ENCODE measurements at places on chromosomes 2 and 18.

- DNase-seq, result no peak
Observed at GRCh38 chr2:198930170-198930569, 527.6 kb downstream of the SATB2 start.

- no peak for DNase-seq
Observed at GRCh38 chr18:76167410-76167809, 327.6 kb downstream of the ZNF516 start.

GRCh38 chr2:102258386-102259074 is 52.8 kb upstream of the IL1RL1 start:
- DNase-seq, result no peak

DNA sequence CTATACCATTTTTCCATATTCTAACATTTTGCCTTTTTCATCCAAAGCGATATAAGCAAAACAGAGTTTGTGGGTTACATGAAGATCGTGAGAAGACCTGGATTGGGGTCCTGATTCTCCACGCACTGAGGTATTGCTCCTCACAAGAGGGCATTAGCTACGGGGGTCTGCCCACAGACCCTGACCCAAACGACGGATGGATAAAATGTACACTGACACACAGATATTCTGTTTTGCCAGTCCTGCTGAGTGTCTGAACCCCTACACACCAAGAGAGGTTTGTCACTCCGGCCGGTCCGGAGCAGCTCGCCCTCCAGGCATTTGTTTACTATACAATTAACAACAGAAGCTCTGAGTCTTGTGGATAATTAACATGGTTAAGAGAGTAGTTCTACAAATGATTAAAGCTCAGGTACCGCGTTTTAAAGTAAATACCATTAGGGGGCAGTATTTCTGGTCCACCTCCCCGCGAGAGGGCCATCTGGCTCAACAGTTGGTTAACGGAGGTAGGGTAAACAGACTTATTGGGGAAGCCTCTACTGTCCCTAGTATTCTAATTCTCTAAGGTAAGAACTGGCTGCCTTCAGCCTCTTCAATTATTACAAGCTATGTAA is 28.4 kb downstream of the SCYGR8 start:
- no peak for DNase-seq

DNA sequence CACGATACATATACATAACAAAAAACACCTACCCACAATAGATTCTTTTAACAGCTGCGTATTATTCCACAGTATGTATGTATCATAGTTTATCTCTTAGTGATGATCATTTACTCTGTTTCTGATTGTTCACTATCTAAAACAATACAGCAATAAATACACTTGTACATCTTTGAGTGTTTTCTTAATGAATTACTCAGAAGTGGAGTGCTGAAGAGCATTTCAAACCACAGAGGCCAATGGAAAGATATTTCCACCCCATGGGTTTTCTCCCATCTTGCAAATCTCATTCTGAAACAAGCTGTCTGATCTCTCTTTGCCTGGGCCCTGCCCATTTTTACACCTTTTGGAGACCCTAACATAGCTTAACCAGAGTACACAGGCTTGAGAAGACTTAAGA is 113.8 kb upstream of the KLF7 start:
- DNase-seq, result no peak

GRCh38 chr2:210461401-210461800 is 15.2 kb downstream of the LANCL1 start:
- no peak for DNase-seq

- DNase-seq, result no peak
Observed at GRCh38 chr18:79947054-79947755, 4.2 kb downstream of the SLC66A2 start.

GRCh38 chr2:72788756-72789155 is 37.1 kb downstream of the EXOC6B start:
- no peak for DNase-seq

GRCh38 chr2:174840436-174840835 is 76.2 kb upstream of the CHRNA1 start:
- DNase-seq, result no peak

- no peak for DNase-seq
Observed at GRCh38 chr18:51012441-51012840, 17.6 kb upstream of the SMAD4 start.

GRCh38 chr2:202096736-202097135 is 23.7 kb downstream of the KIAA2012 start:
- no peak for DNase-seq

DNA sequence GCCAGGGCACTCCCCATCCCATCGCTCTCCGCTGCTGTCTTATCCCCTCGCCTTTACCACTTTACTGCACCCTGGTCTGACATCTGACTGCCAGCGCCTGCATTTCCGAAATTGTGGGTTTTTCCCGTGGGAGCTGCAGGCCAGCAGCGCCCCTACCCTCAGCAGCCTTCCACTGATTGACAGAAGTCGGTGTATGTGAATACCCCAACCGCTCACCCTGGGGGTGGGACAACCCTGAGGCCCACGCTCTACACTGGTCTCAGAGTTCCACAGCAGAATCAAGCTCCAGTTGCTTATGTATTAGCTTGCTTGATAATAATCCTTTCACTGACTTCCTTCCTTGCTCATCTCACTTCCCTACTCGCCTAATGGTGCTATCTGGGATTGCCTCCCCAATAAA is 62.0 kb downstream of the POLE4 start:
- no peak for DNase-seq

- no peak for DNase-seq
Observed at GRCh38 chr2:66679442-66679841, 244.5 kb downstream of the MEIS1 start.

DNA sequence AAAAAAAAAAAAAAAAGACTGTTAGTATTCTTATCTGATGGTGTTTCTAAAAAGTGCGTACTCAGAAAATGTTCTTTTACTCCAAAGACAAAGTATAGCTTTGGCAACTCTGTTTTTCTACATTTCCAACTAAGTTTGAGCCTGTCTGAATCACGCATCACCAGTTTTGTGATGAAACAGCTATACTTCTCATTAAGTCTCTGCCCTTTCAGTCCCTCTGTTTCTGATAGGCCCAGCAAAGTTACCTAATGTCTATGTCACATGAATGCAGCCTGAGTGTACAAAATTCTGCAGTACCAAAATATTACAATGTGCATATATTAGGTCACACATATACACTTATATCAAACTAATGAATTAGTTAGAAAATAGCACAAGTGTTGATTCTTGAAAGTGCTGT is 22.4 kb downstream of the TWSG1 start:
- no peak for DNase-seq

GRCh38 chr18:3525870-3526420 is 76.0 kb downstream of the TGIF1 start:
- DNase-seq, result peak; percentile 2

DNA sequence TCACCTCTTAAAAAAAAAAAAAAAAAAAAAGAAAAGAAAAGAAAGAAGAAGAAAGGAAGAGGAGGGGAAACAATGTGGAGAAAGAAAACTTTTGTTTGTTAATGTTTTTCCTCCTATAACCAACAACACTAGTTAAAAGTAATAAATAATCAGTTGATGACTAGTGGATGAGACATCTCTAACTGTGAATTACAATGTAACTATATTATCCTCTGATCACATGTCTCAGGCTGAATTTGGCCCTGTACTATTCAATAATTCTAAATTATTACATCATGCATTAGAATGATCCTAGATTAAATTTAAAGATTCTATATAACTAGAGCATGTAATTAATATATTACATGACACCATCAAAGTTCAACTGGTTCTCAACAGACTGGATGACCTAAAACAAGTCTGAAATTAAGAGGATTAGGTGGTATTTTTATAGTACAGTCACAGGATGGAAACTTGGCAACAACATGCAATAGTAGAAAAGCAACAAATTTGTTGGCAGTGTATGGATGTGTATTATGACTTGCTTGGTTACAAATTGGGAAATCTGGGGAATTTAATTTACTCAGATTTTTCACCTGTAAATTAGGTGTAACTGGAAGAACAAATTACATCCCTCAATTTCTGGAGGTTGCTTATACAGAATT is 269.3 kb upstream of the SETBP1 start:
- no peak for DNase-seq

DNA sequence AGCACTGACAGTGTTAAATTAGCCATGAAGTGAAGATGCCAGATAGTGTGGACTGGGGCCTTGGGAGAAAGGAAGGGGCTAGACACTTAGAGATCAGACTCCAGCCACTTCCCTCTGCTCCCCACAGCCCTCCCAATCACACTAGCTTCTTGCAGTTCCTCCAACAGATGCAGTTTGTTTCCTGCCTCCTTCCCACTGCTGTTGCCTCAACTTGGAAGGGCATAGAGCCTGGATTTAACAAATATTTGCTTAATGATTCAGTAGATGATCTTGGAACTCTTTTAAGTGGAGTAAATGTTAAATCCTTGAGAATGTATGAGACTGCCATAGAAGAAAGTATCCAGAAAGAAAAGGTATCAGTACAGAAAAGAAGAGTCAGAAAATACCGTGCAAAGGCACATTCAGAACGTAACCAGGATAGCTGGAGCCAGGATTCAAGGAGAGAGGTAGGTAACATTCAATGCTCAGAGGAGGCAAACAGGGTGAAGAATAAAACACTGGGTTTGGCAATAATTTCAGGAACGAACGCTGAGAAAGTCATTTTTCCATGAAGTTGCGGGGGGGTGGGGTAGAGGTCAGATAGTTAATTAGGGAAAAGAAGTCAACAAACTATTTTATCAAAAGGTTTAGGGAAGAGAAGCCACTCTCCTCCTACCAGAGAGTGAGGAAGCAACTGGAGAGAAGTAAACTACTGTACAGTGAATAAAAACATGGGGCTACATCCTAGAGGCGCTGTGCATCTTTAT is 1.3 kb upstream of the BZW1 start:
- no peak for DNase-seq

- no peak for DNase-seq
Observed at GRCh38 chr18:6203791-6204190, 210.9 kb downstream of the L3MBTL4 start.

DNA sequence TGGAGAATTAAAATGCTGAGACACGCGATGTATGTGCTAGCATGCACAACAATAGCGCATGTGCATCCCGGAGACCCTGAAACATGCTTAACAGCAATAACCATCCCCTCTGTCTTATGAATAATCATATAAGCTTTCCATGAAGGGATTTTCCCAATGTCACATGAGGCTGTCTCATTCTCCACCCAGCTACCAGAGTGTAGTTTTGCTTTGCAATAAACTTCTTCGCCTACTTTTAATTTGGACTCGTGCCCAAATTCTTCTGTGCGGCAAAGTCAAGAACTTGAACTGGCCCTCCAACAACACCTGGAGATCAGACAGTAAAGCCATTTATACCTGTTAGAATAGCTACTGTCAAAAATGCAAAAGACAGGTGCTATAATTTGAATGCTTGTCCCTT is 15.5 kb downstream of the LYG1 start:
- DNase-seq, result no peak

DNA sequence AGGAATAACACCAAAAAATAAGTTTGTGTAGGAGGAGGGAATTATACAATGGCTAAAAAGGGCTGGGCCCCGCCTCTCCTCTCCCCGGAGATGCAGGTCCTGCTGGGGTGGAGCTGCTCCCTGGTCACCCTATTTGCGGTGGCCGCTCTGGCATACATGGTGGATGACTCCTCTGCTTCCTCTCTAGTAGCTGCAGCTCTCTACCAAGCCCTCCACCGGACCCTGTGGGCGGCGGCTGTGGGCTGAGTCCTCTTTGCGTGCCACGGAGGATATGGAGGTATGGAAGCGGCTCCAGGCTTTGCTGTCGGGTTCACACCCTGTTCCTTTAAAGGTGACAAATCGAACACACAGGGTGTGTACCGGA is 77.1 kb upstream of the SEC11C start:
- DNase-seq, result no peak

- no peak for DNase-seq
Observed at GRCh38 chr2:219918254-219918653, 290.8 kb downstream of the SLC4A3 start.

- no peak for DNase-seq
Observed at GRCh38 chr18:26710470-26711096, 154.9 kb downstream of the AQP4 start.

DNA sequence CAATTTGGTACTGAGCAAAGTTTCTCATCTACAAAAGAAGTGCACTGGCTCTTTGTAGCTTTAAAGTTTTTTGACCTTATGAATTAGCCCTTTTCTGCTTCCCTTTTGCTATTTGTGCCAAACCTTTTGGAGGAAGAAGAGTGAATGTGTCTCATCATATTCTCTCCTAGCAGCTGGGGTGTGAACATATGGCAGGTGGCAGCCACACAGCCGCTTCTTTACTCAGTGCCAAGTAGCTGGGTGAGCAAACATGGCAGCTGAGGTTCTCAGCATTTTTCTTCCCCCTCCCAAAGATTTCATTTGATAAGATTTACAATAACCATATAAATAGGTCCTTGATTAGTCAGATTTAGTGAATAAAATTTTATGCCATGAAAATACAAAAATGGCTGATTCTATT is 46.7 kb upstream of the STK17B start:
- DNase-seq, result no peak

GRCh38 chr2:118791483-118791882 is 56.0 kb downstream of the EN1 start:
- DNase-seq, result no peak

DNA sequence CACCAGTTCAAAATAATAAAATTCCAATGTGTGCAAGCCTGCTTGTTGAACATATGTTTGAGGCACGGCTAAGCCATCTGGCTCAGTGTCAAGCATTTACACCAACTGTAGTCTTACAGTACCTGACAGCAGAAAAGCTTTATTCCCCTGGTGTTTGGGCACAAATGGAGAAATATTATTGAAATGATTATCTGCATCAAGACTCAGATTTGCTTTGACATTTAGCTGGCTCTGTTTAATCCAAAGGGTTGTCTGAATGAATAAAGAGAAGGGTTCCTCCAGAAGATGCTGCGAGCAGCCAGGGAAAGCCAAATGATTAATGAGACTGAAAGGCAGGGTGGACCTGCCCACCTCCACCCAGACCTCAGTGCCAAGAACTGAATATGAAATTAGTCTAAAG is 393.2 kb upstream of the GALNT5 start:
- no peak for DNase-seq

DNA sequence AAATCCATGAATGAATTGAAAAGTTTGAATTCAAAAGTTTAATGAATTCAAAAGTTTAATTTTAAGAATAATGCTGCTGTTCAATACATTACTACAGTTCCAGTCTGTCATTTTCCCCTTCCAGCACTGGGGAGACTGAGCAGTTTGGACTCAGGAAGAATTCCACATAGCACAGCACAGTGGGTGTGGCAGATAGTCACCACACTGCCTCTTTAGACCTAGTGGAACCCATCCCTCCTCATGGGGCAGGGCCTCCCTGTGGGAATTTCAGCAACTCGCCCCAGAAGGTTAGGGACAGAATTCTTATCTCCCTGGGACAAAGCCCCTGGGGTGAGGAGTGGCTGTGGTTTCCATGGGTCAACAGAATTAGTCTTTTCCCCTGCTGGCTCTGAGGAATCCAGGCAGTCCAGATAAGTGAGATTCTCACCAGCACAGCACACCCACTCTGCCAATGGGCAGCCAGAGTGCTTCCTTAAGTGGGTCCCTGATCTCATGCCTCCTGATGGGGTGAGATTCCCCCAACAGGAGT is 442.0 kb upstream of the SYT4 start:
- no peak for DNase-seq

- no peak for DNase-seq
Observed at GRCh38 chr2:211654211-211654780, 884.3 kb downstream of the ERBB4 start.
